ENCODE measurements at places on chromosomes 12 and 14. TPM values are rescaled to one million over a fixed set of nuclear protein-coding genes. Genes with fewer than 3 reads are reported as not detected.

The CCDC88C gene
- total RNA-seq: 41.7 TPM

The ARHGEF40 gene
- total RNA-seq: 20.0 TPM

The CCDC177 gene
- not detected for total RNA-seq

The NUP107 gene
- 48.3 TPM for total RNA-seq

The YARS2 gene
- total RNA-seq: 50.0 TPM

The GARIN6 gene
- total RNA-seq: not detected

The RERG gene
- not detected for total RNA-seq

The OVCH1 gene
- total RNA-seq: not detected

The CLEC4E gene
- total RNA-seq: not detected

The HVCN1 gene
- not detected for total RNA-seq

The VWF gene
- total RNA-seq: under 0.01 TPM

The C12orf54 gene
- total RNA-seq: not detected

The KCNK10 gene
- total RNA-seq: not detected

The TSPAN19 gene
- total RNA-seq: not detected

The KRT71 gene
- total RNA-seq: not detected

The CLEC4D gene
- total RNA-seq: not detected

The VRTN gene
- total RNA-seq: 4.1 TPM

The GYS2 gene
- not detected for total RNA-seq

The NEUROD4 gene
- total RNA-seq: not detected

The IGF1 gene
- not detected for total RNA-seq

The KRT2 gene
- not detected for total RNA-seq

The CTSG gene
- not detected for total RNA-seq

The KHNYN gene
- 72.2 TPM for total RNA-seq

The CLEC1B gene
- total RNA-seq: not detected

The POTEG gene
- total RNA-seq: not detected

The SMIM41 gene
- not detected for total RNA-seq

The IFNG-AS1 gene
- not detected for total RNA-seq

The RND1 gene
- total RNA-seq: 8.7 TPM

The CFAP73 gene
- total RNA-seq: 0.61 TPM

The RD3L gene
- total RNA-seq: not detected

The PRR13 gene
- 122 TPM for total RNA-seq

The ADAMTS20 gene
- total RNA-seq: not detected

The TEX52 gene
- 0.10 TPM for total RNA-seq

The SPX gene
- total RNA-seq: not detected

The NGB gene
- not detected for total RNA-seq

The MYF6 gene
- total RNA-seq: not detected

The IL31 gene
- total RNA-seq: not detected

The WNT5B gene
- 0.08 TPM for total RNA-seq

The NT5DC3 gene
- total RNA-seq: 9.0 TPM

The SERPINA10 gene
- total RNA-seq: not detected

The KCNJ8 gene
- not detected for total RNA-seq

The IQSEC3 gene
- total RNA-seq: not detected
